ENCODE measurements at places on chromosomes 2 and 18.

GRCh38 chr2:219078951-219079350 is 18.2 kb upstream of the IHH start:
- DNase-seq: no peak

GRCh38 chr2:154452906-154453493 is 245.5 kb upstream of the KCNJ3 start:
- no peak for DNase-seq

DNA sequence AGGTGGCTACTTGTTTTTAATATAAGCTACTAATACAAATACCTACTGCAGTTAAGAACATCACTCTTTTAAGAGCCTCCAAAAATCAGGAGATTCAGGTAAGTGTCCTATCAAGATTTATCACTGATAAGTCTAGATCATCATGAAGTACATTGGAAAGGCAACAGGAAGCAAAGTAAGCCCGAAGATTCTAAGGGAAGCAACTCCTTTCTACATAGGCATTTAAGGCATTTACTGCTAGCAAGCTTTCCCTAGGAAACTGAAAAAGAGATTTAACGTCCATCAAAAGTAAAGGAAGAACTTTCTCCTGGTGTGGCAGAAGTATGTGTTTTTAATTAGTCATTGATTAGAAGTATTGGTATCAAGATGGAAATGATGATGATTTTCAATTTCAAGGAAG is 3.7 kb downstream of the STK17B start:
- no peak for DNase-seq

GRCh38 chr2:10076988-10077527 is 3.2 kb downstream of the CYS1 start:
- no peak for DNase-seq

DNA sequence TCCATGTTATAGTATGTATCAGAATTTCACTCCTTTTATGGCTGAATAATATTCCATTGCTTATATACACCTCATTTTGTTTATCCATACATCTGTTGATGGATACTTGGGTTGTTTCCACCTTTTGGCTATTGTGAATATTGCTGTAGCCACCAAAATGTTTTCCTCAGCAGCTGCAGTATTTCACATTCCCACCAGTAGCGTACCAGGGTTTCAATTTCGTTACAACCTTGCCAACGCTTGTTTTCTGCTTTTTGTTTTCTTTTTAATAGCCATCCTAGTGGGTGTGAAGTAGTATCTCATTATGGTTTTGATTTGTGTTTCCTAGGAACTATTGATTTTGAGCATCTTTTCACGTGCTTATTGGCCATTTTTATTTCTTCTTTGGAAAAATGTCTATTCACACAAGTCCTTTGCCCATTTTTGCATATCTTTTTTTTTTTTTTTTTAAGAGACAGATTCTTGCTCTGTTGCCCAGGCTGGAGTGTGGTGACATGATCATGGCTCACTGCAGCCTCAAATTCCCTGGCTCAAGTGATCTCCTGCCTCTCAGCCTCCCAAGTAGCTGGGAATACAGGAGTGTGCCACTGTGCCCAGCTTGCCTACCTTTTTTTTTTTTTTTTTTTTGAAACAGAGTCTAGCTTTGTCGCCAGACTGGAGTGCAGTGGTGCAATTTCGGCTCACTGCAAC is 14.2 kb downstream of the UBXN2A start:
- DNase-seq: no peak

GRCh38 chr18:80200171-80200931 is 47.0 kb downstream of the PARD6G start:
- DNase-seq: peak; percentile 10

- DNase-seq: no peak
These were observed 27.9 kb upstream of the GREB1 start for GRCh38 chr2:11505652-11506610.

GRCh38 chr2:175076272-175076671 is 71.1 kb upstream of the CHN1 start:
- DNase-seq: no peak

- DNase-seq: no peak
These were observed 62.8 kb upstream of the SLC39A10 start for GRCh38 chr2:195594248-195594647.

GRCh38 chr18:62522178-62522503 is 684 bp upstream of the ZCCHC2 start:
- no peak for DNase-seq

- no peak for DNase-seq
These were observed 125.6 kb upstream of the DLX2 start for GRCh38 chr2:172228177-172228808.

DNA sequence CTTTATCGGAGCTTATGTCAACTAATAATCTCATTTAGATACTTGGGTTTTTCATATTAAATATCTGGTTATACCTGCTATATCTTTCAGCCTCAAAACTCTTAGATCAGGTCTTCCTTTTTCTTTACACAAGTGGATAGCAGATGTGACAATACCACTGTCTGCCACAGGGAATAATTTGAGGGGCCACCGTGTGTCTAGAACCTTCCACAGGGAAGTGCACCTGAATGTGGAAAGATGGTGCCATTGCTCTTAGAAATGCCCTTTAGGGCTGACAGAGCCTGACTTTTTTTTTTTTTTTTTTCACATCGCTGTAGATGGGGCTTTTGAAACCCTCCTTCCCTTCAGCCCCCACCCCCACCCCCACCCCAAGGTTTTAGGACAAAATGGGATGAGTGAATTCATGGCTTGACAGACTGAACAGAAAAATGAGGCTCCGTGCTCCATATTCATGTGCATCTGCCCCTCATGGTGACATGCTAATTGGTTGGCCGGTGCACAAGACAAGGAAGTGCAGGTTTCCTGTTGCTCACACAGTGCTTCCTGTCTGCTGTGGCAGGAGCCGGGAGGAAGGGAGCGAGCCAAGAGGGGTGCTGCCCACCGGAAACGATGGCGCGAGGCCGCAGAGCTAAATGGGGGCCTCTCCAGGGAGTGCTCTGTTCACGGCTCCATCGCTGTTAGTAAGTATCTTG is 246.0 kb downstream of the LDLRAD4 start:
- no peak for DNase-seq

DNA sequence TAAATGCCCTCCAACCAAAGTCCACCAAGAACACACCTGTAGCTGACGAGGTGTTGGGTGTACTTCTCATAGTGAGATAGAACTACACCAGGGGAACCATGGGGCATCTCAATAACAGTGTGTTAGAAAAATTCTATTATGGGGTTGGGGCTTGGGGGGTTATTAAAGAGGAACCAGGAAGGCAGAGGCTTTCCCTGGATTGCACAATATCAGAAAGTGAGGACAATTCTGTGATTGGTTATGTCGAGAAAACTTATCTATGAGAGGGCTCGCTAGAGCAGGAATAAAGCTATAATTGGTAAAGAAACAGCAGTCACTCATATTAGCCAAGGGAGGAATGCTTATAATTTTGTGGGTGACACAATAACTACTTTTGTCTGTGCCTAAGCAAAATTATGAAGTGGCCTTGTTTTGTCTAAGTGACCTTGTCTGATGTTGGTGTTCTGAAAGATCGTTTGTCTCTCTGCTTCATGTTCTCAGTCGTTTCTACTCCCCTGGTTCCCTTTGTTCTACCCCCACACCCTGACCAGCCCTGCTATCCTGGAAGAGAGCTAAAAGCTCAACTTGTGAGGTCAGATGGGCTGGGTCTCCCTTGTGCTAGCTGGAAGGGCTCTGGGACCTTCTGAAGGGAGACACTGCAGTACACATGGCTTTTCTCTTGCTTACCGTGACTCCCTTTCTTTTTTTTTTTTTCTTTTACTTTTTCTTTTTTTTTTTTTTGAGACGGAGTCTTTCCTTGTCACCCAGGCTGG is 21.6 kb upstream of the INO80C start:
- DNase-seq: no peak

DNA sequence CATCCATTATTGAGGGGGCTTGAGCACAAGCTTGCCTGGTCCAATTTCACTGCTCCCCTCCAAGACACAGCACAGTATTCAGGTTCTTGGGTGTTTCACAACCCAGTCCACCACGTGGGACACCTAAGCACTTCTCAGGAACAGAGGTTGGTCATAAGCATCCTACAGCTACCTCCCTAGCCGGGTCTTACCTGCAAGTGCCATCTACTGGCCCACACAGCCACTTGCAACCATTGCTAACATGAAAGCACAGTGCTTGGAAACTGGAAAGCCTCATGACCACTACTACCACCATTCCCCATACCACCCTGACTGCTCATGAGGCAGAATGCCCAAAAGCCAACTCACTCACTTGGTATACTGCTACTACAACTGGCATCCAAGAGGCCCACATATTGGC is 105.7 kb upstream of the RPRM start:
- no peak for DNase-seq

DNA sequence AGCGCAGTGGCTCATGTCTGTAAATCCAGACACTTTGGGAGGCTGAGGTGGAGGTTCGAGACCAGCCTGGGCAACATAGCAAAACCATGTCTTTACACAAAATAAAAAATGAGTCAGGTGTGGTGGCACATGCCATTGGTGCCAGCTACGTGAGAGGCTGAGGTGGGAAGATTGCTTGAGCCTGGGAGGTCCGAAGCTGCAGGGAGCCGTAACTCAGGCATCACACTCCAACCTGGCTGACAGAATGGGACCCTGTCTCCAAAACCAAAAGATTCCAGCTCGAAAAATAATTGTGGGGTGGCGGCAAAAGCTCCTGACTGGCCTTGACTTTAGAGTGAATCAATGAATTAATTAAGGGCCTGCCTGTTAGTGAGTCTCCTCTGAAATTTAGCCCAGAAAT is 1.2 kb upstream of the ALPP start:
- no peak for DNase-seq

- no peak for DNase-seq
These were observed 109.1 kb upstream of the DNAJC10 start for GRCh38 chr2:182606728-182607681.

DNA sequence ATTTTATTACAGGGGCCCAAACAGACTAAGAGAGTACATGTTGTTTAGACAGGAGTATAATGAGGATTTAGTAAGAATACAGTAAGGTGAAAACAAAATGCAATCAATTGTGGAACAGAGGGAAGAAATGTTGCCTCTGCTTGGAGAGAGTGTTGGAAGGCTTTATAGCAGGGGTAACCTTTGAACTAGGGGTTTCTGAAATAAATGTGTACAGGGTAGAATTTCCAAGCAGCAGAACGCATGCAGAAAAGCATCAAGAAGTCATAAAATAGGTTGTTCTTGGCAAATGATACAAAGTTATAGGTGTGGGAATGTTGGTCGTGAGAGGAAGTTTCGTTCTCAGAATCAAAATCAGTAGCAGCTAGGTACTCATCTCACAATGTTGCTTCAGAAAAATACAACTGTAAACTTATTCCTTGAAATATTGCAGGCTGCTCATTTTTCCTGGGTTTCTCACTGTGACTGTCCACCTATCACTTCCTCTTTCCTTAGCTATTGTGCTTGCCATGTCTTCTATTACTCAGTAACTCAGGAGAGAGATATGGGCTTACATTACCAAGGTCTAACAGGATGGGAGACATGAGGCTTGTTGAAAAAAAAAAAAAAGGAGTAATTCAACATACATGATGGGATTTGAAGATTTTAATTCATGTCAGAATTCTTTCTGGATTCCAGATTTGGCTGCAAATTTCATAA is 17.1 kb upstream of the HNMT start:
- no peak for DNase-seq
